ENCODE measurements at places on chromosomes 2 and 18.

DNA sequence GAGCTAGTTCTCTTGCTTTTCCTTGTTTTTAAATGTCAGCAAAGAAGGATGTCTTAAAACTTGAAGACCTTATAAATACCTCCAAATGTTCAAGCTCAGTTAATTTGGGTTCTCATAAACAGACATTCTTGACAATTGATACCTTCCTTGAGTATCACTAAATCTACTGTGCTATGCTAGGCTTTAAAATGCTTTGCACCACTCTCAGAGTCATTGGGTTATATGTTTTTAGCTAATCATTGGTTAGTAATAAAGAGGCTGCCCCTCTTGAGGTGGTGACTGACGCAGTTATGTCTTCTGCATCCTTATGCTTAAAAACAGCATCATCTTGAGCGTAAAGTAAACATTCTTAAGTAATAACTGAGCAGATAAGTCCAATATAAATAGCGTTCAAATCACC lies 276.0 kb downstream of the AGPS start:
- no peak for DNase-seq

- DNase-seq: peak; percentile 6
Observed at GRCh38 chr2:23788100-23788499, 138.8 kb downstream of the ATAD2B start.

DNA sequence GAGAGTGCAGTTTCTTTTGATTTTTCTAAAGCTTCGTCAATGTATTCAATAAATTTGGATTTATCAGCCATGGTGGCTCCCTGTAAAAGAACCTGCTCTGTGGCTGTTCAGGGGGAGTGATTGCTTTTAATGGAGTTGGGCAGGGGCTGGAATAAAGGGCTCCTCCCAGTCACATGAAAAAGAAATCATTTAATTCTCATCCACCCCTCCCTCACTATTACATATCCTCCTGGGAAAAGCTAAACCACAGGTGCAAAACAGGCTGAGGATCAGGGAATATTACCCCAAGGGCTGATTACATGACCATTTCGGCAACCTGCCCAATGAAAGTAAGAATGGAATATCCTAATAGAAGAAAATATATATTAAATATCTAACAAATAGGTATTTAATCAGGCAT lies at the start of gene SULT6B1:
TSS of gene SULT6B1 (minus strand) at position 101 of the 400 bp plus-strand sequence. CDS start at position 71, 30 bp downstream.
- DNase-seq: no peak

DNA sequence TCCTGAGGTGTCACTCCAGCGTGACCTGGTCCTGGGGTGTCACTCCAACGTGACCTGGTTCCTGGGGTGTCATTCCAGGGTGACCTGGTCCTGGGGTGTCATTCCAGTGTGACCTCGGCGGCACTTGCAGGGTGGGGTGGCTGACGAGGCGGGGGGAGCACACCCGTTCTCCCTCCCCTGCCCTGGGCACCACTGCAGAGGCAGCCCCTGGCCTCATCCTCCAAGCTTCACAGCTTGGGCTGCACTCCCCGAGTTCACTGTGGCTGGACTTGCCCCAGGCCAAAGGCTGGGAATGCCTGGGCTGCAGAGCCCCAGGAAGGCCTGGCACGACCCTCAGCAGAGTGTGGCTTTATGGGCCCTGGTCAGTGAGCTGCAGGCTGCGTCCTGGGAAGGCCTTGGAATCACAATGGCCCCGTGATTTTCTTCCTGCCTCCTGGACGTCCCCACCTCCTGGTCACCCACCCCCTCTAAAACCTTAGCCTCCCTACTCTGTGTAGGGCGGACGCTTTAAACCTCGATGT lies 88.3 kb downstream of the NFATC1 start:
- DNase-seq: no peak

DNA sequence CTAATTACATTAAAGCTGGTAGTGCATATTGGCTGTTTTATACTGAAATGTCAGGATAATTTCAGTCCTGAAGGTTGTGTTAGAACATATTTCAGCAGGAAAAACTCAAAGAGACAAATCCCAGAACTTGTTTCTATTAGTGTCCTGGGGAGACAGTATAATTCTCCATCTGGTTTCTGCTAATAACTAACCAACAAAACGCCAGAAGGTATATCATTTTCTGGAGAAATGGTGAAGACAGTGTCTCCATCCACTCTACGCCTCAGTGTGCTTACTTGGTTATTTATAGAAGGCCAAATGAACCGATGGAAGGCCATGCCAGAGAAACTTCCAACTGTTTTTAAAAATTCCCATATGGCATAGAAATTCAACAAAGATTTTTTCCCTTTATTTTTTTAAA lies 41.6 kb downstream of the GCA start:
- no peak for DNase-seq

DNA sequence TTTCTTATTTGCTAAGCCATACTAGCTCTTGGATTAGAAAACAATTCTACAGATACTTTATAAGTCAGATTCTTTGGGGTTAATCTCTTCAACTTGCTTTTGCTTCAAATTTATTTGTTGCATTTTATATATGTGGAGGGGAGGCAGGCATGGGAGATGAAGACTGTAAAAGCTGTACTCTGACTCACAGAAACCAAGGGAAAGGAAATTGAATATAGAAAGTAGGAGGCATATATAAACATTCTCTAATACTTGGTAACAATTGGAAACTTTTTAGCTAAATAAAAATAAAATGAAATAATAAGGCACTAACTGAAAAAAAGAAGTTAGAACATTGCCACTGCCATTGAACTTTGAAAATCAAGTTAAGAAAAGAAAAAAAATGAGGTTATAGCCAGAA lies 21.3 kb downstream of the PLA2R1 start:
- DNase-seq: no peak

DNA sequence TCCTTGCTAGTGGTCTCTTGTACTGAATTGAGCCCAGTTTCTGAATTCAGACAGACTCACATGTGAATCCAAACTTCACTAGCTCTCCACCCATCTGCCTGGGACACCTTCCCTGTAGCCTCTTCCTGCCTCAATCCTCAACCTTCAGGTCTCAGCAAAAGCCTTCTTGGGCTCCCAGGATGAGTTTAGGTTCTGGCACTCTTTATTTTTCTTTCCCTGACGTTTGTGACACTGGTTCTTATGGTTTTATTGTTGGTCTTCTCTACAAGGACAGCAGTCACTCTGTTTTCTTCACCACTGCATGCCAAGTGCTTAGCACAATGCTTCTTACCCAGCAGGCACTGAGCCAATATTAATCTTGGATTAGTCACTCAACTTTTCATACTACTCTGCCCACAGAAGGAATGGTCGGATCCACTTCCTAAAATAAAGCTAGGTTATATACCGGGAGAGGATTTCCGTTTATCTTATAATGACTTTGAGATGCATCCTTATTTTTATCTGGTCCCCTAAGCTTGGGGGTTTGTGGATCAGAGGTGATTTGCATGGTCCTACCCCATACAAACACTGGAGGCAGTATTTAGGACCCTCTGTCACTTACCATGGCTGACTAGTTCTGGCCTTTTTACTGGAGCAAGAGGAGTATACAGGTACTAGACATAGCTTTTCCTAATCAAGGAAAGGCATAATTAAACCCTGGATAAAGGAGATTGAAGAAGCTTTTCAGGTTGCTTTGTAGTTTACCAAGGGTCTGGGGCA lies 186.3 kb downstream of the MYCN start:
- DNase-seq: no peak

DNA sequence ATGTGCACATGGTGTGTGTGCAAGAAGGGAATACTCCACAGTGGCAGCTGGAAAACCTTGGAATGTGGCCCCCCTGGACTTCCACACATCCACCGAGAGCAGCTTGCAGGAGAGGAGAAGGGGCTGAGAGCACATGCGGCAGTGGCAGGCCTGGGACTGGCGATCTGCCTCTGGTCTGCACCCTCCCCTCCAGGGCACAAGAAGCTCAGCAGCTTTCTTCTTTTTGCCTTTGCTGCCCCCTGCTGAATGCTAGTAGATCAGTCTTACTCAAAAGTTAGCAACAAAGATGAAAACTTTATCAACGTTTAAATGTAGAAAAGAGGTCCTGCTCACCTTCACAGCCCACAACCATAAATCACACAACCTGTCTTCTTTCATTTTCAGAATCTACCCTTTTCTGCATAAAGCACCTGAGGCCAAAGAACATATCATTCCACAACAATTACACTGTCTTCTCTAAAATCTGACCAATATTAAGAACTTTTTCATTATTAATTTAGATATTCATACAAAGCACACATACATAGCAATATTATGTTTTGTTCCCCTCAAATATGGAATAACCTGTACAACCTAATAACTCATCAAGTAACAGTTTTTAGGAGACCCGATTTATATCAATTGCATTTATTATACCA lies 34.6 kb downstream of the TGFBRAP1 start:
- DNase-seq: peak; percentile 31

GRCh38 chr2:80300954-80301353 lies 3.6 kb downstream of the LRRTM1 start:
- DNase-seq: no peak

DNA sequence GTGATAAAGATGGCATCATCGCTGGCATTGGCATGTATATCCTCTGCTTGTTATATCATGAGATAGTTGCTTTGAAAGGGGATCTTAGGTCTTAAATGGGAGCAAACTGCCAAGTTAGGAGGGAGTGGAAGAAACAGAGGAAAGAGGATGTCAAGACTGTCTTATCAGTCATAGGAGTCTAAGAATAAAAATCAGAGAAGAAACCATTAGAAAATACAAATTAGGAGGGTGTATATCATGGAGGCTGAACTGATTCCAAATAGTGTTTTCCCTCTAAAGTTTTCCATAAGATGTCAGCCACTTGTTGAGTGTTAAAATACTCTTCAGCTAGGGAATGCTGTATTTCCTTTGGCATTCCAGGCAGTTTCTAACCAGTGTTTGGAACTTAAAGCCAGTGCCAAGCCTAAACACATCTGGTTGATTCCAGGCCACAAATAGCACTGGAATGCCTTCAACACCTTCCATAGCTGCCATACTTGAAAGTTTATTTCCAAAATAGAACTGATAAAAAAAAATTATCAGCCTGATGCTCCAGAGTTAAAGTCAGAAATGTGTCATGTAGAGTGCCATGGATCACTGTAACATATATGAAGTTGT lies 129.4 kb downstream of the ZEB2 start:
- DNase-seq: no peak

DNA sequence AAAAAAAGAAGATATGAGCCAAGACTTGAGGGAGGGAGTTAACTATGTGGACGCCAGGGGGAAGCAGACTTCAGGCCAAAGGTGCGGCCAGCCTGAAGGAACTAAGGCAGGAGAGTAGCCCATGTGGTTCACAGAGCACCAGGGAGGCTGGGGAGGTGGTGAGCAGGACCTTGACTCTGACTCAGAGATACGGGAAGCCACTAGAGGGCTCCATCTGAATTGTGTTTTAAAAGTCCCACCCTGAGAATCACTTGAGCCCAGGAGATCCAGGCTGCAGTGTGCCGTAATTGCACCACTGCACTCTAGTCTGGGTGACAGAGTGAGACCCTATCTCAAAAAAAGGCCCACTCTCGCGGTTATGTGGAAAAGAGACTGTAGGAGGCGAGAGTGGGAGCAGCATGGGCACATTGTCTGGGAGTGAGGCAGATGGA lies 12.3 kb downstream of the CEP192 start:
- no peak for DNase-seq

- DNase-seq: no peak
Observed at GRCh38 chr2:171410101-171410500, 23.7 kb downstream of the METTL8 start.

DNA sequence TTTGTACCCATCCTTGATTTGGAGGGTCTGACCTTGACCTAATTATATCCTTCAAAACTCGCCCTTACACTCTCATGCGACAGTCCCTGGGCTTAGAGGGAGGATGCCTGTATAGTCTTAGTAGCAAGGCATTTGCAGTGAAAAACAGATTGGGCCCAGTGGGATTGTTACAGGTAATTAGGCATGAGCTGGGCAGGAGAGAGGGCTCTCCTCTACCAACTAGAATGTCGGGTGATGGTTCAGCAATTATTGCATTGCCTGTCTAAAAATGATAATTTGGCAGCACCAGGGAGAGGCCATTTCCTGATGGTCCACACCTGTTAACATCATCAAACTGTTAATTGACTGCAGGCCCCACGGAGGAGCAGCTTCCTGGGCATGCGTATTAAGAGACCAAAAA lies 32.4 kb downstream of the COMMD1 start:
- DNase-seq: no peak

GRCh38 chr2:105643405-105644173 lies 101.1 kb upstream of the NCK2 start:
- DNase-seq: no peak

DNA sequence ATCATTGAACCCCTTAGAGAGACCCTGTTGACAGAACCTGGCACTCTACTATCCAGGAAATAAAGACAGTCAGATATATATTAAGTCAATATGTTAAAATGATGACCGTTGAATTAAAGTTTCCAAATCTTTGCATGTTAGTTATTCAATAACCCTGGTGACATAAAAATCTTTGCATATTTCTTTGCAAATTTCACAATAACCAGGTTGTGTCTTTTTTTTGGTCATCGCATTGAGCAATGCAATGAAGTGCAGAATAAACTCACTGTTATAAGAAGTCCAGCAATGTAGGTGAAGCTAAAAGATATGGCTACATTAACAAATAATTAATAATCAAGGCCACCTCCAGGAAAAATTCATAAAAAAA lies 596.9 kb downstream of the NYAP2 start:
- DNase-seq: no peak

- DNase-seq: no peak
Observed at GRCh38 chr2:2877427-2877826, 500.2 kb downstream of the EIPR1 start.

GRCh38 chr2:214410918-214411554 lies at the start of gene VWC2L:
Gene VWC2L, plus strand, starts transcription at chr2:214411054. Its CDS starts 3,140 bp downstream, at chr2:214414194.
- DNase-seq: no peak

DNA sequence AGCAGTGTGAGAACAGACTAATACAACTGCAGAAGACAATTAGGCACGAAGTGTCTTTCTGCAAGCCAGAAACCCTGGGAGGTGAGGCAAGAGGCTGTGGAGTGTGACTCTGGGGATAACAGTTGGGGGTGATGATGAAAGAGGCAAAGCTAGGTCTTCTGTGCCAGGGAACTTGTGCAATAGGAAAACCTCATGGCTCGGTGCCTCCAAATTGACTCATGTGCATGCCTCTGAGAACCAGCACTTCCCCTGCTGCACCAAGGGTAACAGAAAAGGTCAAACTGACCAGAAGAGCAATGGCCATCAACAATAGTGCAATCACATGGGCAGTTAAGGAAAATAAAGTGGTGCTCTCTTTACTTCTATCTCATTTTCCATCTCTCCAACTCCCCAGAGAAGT lies 136.4 kb downstream of the SCG2 start:
- no peak for DNase-seq

DNA sequence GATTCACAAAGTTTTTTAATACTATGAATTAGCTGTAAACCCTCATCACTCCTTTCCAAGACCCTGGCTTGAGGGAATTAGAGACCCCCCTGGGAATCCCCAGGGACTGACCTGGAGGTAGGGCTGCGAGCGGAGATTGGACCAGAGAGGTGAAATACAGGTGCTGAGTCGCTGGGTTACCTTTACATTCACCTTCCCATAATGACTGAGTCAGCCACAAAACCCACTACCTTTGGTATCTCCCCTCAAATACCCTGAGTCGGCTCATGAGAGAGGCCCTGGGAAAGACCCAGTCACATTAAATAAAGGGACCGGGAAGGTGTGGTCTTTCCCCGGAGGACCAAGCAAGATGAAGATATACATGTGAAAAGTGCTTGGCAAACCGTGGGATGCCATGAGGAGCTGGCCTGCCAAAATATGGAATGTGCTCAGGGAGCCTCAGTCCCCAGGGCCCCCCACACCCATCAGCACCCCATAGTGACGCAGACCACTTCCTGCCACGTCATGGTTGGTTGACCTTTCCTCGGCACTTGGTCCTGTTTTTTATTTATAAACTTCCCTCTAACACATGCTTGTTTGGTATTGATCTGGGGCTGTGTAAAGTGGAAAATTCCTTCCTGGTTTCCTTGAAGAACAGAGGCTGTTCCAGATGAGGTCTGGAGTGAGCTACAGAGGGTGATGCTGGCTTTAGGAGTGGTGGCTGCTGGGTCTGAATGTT lies 51.4 kb downstream of the IL1RL2 start:
- DNase-seq: no peak

Data from GM12891 (cell line).